ENCODE measurements at places on chromosomes 5 and 9.

- no peak for DNase-seq
Measured at GRCh38 chr5:28374492-28374967, 1336.1 kb upstream of the CDH9 start.

GRCh38 chr5:179596421-179596820 lies 27.1 kb downstream of the HNRNPH1 start:
- no peak for DNase-seq

- no peak for DNase-seq
Measured at GRCh38 chr9:76414661-76415060, 20.4 kb upstream of the RFK start.

- no peak for DNase-seq
Measured at GRCh38 chr5:150658699-150659265, 2.3 kb upstream of the MYOZ3 start.

DNA sequence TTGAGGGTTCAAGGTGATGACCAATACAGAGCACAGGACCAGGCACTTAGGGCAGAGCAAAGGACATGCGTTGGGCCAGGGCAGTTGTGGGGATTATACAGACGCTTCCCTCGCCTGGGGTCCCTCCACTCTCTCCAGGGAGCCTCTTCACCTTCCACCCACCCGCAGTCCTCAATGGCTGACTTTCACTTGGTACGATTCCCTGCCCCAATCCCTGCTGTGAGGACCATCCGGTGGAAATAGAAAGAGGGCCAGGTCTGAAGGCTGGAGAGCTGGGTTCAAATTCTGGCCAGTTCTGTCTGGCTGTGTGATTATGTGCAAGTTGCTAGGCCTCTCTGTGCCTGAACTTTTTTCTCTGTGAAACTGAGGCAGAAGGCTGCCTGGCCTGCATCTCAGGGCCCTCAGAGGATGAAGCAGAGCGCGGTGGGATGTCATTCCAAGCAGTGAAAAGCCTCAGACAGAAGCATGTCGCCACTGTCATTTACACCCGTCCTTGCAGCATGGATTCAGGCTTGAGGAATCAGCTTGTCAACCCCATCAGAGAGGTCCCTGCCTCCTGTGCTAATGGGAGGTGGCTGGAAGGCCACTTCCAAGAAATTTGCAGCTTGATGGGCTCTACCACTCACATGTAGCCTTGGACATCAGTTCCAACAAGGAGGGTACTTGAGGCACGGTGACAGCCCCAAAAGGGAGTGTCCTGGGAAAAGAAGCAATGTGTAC lies 206.6 kb upstream of the IER5L start:
- no peak for DNase-seq

- DNase-seq, result no peak
Measured at GRCh38 chr9:113563826-113564497, 100.4 kb downstream of the RGS3 start.

- no peak for DNase-seq
Measured at GRCh38 chr5:65326922-65327321, 154.8 kb downstream of the ADAMTS6 start.

DNA sequence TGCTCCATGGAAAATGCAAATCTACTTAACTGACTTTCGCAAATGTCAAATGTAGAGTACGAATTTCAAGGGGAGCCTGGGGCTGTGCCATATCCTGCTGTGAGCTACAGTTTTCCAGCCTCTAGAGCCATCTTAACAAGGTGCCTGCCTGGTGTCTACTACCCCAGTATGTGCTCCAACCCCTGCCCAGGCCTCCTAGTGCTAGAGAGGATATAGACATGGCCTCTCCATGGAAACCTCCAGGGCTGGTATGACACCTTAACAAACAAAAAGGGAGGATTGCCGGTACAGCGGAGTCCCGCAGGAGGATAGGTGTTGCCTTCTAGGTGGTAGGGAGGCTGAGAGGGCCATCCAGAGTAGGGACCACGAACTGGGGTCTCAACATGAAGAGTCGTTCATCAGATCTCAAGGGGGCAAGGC lies 13.6 kb upstream of the IL3 start:
- no peak for DNase-seq

DNA sequence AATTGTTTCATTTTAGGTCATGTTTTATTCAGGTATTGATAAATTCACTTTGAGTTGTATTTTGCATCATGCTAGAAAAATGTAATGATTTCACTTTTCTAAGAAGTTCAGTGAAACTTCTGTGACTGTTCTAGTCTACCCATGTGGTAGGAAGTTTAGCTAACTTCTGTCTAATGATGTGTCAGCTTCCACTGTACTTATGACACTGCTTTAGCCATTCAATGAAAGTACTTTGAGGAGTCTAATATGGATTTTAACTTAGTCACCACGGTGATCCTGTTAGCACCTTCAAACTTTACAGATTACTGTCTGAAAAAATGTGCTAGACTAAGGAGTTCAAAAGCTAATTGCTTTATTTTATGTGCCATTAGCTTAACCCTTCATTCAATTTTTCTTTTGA lies 1510.5 kb upstream of the CDH9 start:
- no peak for DNase-seq

DNA sequence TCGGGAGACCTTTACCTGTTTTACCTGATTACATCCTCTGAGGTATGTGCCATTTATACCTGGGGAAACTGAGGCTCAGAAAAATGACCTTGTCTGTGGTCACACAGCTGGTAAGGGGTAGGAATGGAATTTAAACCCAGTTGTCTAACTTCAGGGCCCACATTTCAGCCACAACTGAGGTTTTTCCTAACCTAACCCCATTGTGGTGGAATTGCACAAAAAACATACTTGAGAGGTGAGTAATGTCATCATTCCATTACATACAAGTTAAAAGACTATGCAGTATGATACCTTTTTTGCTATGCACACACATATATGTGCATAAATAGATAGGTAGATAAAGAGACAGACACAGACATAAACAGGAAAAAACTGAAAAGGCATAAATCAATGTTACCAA lies 14.1 kb downstream of the FGF1 start:
- no peak for DNase-seq

DNA sequence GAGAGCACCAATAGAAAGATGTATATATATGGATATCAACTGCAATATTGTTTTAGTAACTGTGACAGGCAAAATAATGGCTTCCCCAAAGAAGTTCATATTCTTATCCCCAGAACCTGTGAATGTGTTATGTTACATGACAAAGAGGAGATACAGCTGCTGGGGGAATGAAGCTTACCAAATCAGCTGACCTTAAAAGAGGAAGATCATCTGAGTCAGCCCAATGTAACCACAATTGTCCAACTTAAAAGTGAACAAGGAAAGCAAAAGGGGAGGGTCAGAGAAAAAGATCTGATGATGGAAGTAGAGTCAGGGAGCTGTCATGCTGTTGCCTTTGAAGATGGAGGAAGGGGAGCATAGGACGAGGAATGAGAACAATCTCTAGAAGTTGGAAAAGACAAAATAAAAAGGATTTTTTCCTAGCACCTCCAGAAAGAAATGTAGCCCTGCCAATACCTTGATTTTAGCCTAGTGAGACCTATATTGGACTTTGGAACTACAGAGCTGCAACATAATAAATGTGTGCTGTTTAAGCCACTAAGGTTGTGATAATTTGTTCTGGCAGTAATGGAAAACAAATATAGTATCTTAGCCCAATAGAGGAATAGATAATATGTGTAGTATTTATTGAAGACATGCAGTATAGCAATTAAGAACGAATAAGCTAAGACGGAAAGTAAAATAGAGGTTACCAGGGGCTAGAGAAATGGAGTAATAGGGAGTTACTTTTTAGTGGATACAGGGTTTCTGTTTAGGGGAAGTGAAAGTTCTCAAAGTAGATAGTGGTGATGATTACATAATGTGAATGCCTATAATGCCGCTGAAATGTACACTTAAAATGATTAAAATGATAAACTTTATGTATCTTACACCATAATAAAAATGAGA lies 115.9 kb downstream of the PIK3R1 start:
- no peak for DNase-seq

DNA sequence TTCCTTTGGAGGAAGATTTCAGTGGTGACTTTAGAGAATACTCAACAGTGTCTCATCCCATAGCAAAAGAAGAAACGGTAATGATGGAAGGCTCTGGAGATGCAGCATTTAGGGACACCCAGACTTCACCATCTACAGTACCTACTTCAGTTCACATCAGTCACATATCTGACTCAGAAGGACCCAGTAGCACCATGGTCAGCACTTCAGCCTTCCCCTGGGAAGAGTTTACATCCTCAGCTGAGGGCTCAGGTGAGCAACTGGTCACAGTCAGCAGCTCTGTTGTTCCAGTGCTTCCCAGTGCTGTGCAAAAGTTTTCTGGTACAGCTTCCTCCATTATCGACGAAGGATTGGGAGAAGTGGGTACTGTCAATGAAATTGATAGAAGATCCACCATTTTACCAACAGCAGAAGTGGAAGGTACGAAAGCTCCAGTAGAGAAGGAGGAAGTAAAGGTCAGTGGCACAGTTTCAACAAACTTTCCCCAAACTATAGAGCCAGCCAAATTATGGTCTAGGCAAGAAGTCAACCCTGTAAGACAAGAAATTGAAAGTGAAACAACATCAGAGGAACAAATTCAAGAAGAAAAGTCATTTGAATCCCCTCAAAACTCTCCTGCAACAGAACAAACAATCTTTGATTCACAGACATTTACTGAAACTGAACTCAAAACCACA lies 67.4 kb downstream of the VCAN start:
- DNase-seq, result no peak

- no peak for DNase-seq
Measured at GRCh38 chr9:34518110-34518616, 4.6 kb downstream of the ENHO start.

GRCh38 chr5:152177626-152178349 lies 227.3 kb downstream of the NMUR2 start:
- DNase-seq, result no peak

DNA sequence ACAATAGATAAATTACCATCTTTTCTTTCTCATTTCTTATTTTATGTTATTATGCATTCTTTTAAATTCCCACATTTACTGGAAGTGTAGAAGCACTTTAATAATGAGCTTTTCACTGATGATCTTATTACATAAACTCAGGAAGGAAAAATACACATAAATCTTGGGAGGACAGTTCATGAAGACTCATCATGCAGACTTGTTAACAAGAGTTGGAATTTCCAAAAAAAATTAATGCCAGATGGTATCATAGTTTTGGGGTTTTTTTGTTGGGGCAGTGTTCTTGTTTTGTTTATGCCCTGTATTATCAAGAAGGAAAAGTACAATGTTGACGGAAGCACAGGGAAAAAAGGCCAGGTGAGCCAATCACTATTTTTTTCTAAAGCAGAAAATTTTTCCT lies 35.1 kb downstream of the CEMIP2 start:
- no peak for DNase-seq

- DNase-seq, result no peak
Measured at GRCh38 chr5:51988634-51989033, 605.4 kb downstream of the ISL1 start.

DNA sequence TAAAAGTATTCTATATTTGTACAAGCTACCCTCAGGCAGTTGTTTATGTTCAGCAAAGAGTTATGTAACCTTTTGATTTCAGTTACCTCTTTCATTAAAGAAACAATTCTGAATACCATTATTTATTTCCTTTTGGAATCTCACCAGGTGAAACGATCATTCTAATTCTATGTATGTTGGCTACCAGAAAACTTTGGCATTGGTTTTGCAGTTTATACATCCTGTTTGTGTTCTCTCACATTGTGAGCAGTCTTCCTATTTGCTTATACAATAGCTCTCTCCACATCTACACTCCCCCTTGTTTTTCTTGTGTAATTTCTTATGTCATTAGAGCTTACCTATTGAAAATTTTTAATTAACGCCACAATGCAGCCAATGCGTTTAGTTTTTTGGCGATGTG lies 276.0 kb upstream of the MPDZ start:
- DNase-seq, result no peak

Measured in T follicular helper cell (primary cell).